Esophagus squamous epithelium (tissue), 5 donors: ENCODE measurements at places on chromosomes 13 and 19.

- no peak for DNase-seq
Measured at GRCh38 chr19:1858412-1859081, 4.8 kb downstream of the KLF16 start.

DNA sequence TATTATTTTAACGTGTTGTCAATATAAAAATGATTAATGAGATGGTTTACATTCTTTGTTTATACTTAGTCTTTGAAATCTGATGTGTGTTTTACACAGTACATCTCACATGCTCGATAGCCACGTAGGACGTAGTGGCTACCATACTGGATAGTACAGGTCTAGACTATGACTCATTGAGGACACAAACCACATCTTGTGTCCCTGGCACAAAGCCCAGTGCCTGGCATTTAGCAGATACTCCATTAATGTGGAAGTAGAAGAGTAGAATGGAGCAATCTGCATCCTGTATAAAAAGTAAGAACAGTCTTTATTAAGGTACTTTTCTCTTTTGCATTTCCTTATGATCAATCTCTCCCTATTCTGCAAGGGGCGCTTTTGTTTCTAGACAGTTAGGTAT is 49.0 kb upstream of the FRY start:
- no peak for DNase-seq

DNA sequence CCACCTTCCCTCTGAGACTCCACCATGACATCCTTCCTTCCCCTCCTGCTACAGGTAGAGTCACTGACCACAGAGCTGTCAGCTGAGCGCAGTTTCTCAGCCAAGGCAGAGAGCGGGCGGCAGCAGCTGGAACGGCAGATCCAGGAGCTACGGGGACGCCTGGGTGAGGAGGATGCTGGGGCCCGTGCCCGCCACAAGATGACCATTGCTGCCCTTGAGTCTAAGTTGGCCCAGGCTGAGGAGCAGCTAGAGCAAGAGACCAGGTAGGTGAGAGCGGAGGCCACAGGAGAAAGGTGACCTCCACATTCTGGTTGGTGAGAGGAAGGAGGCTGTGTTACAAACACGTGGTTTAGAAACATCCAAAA is 27.6 kb downstream of the KCNC3 start:
- no peak for DNase-seq

DNA sequence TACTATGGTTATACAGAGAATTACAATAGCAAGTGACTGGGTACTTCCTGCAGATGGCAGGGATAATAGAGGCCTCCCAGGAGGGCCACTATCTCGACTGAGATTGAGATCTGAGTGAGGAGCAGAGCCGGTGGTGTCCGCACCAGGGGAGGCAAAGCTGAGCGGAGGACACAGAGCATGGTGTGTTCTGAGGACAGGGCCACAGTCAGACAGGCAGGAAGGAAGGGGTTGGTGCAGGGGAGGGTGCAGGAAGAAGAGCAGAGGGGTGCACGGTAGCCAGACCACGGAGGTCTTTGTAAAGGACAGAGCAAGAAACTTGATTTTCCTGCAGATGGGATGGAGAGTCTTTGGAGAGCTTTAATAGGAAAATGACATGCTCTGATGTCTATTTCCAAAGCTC is 152.4 kb downstream of the SHISA2 start:
- no peak for DNase-seq
